Stimulated activated CD4-positive, alpha-beta T cell treated with anti-CD3 and anti-CD28 coated beads, Interleukin-4, amount 100 ng/mL, for 1 hour (primary cell): ENCODE measurements at places on chromosomes 7 and 10.

DNA sequence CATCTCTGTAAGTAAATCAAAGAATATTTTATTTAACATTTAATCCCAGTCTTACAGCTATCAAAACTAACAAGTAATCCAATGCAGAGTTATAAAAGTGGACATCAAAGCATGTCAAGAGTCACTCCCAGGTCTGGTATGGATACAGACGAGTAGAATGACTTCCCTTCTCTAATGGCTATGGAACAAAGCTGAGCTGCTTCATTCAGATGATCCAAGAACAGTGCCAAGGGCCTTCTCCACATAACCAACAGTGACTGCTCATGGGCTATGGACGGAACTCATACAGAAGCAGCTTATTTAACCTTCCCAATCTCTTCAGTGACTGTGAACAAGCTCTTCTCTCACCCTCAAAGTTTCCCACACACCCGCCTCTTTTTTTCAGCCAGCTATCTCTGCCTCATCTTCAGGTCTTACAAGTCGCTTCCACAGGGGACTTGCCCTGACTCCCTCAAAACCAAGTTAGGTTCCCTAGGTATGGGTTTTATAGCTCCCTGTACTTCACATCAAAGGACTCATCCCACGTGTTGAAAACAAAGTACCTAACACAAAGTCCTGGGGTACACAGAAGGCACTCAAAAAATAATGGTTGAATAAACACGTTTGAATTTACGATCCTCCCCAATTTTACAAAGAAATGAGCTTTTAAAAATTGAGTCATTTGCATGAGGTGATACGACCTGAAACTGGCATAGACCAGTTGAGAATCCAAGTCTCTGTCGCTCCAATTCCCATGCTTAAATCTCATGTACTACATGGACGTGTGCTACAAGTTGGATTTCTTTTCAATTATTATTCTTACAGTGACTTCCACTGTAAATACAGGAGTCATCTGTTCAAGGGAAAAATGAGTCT, 3.1 kb downstream of the USP6NL start:
- no peak for DNase-seq

- DNase-seq, result no peak
Measured at GRCh38 chr7:105932835-105933477, 30.1 kb upstream of the CDHR3 start.

DNA sequence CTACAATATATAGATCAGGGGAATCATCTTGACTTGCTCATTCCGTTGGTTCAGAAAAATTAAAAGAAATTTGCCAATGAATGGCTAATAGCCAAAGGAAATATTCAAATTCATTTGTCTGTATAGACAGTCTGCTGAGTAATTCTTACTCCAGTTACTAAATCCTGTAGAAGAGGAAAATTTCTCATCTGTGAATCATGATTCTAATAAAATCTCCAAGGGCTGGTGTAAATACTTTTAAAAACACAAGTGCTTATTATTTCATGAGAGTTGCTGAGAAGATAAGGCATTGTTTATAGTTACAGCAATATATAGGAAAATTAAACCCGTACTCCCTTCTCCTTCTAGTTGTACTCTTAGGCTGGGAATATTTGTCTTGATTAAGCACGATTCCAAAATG, 53.0 kb downstream of the WNT2 start:
- DNase-seq, result no peak

GRCh38 chr7:156929789-156930539, 19.5 kb upstream of the NOM1 start:
- no peak for DNase-seq

DNA sequence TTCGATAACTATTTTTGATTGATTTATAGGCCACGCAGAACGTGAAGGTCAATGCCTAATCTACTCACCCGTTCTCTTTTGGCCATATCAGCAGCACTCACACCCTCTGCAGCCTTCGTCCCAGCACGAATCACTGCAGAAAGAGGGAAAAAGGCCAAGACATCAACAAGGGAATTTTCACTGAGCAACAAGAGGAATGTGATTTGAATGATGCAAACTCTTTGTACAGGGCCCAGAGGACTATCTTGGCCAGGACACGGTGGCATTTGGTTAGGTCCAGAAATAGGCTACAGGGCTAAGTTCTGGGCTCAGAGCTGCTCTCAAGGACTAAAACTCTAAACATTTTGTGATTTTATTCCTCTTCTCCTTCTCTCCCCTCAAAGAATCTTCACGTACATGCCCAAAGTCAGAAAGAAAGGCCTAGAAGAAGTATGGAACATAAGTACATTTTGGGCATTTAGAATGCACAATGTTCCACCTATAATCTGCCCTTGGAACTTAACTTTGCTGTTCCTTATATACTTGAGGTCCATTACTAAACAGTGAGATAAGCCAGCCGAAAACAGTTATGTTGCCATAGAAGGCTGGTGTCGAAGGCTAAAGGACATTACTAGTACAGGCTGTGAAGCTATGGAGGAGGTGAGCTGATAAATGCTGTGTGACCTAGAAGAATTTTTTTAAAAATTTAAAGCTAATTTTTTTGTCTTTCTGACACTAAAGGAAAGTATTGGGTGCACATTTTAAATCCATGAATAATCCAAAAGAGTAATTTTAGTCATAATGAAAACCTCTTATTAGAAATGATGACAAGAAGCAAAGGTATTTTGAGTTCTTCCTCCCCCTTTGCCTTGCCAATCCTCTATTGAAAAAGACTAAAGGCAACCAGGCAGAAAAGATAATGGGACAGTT, 20.0 kb downstream of the RBM28 start:
- DNase-seq, result no peak
